ENCODE measurements at places on chromosomes 12 and 14.

DNA sequence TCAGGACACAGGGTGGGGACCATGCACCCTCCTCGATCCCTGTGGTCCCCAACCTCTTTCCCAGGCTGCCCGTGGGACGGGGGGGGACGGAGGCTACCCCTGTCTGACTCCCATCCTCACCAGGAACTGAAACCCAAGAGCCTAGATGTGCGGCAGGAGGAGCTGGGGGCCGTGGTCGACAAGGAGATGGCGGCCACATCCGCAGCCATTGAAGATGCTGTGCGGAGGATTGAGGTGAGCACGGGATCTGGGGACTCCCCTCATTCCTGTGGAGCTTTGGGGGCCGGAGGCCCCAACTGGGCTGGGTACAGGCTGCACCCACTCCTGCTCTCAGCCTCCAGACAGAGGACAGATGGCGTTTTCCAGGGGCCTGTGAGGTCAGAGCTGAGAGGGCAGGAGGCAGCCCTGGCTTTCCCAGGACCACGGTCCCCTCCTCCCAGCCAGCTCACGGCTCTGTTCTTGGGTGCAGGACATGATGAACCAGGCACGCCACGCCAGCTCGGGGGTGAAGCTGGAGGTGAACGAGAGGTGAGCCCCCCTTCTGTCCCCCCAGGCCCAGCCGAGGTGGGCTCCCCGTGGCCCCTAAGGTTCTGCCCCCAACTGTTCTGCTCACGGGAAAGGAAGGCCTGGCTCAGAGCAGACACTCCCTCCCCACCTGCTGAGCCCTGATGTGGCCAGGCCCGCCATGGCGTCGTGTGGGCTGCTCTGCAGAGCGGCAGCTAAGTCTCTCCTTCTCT lies 24.2 kb downstream of the HIP1R start:
- no peak for DNase-seq

GRCh38 chr12:48883305-48884161 lies 17.9 kb upstream of the RND1 start:
- no peak for DNase-seq

GRCh38 chr14:42112108-42112507 lies 505.4 kb downstream of the LRFN5 start:
- DNase-seq, result no peak

GRCh38 chr12:71605039-71605438 lies 58.6 kb downstream of the ZFC3H1 start:
- no peak for DNase-seq

DNA sequence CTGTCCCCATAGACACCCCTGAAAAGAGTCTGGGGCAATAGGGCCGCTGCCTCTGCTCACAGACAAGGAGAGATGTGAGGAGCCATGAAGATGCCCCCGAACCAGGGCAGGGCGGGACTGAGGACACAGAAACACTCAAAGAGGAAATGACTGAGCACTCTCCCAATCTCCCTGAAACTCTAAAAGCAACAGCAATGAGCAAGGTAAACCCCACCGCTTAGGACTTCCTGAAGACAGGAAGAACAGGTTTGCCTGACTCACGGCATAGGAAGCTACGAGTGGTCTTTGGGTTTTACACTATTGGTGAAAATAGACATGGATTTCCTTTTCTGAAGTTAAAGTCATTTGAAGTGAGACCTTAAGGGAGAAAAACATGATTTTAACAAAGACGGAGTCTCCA lies 32.5 kb downstream of the STX2 start:
- DNase-seq, result no peak

Measured in stimulated activated CD4-positive, alpha-beta T cell treated with anti-CD3 and anti-CD28 coated beads, Interleukin-15, amount 100 ng/mL, for 48 hours (primary cell).